ENCODE measurements at places on chromosomes 12 and 14.

- no peak for DNase-seq
These were observed 29.6 kb upstream of the PRMT8 start for GRCh38 chr12:3461391-3461790.

- no peak for DNase-seq
These were observed 82.4 kb upstream of the SLC38A2 start for GRCh38 chr12:46454981-46455380.

GRCh38 chr14:38605193-38606114 is 349.6 kb upstream of the CLEC14A start:
- no peak for DNase-seq

DNA sequence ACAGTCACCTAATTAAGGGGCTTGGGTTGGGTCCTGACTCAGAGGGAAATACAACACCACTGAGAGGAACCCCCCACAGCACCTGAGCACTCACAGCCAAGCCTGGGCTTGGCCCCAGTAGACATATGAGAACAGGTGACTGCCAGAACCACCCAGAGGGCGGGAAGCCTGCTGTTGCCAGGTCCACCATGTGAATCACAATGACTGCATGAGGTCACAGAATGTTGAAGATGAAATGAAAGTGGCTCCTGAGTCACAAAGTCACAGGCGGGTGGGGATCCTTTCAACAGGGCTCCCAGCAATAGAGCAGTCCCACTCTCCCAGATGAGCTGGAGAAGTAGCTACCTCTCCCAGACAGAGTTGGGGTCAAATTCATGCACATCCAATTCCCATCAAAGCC is at the start of gene LRRC74A:
TSS of gene LRRC74A (plus strand) at position 287 of the 400 bp plus-strand sequence. CDS start 290 bp downstream, outside the sequence.
- no peak for DNase-seq

DNA sequence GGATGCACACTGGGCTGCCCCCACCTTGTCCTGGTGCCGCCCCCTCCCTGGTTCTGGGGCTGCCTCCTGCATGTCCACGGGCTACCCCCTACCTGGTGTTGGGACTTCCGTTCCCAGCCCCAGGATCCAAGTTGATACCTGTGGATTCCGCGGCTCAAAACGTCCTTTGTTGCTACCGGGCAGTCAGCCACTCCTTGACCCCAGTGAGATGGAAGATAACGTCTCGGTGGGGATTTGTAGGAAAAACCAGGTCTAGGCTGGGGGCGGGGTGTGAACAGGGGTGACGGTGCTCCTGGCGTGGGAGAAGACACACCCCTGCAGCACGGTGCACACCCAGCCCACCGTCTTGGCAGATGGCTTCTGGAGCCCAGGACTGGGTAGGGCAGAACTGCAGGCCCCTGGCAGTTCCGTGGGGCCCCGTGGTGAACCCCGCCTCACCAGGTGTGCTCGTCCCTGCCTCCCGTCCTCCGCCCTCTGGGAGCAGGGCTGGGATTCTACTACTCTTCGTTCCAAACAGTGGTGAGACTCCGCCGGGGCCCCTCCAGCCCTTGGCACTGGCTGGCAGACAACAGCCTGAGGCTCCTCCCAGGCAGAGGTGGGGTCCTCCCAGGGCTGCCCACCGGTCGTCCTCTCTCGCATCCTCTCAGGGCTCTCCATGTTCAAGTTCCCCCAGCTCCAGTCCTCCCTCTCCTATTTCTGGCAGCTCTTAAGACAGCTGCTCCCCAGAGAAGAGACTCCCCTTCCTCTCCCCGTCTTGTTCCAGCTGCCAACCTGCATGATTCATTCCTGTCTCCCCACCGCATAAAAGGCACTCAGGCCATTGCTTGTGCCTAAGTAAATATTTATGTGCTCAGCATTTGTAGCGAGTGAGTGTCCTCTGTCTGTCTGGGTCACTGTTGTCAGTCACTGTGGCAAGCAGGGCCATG is 75.5 kb downstream of the FBXL14 start:
- no peak for DNase-seq

GRCh38 chr12:78970041-78970440 is 105.5 kb downstream of the SYT1 start:
- DNase-seq = no peak
